ENCODE measurements at places on chromosomes 12 and 14.

GRCh38 chr12:94207849-94208621 lies 59.7 kb downstream of the PLXNC1 start:
- DNase-seq = peak; percentile 26

DNA sequence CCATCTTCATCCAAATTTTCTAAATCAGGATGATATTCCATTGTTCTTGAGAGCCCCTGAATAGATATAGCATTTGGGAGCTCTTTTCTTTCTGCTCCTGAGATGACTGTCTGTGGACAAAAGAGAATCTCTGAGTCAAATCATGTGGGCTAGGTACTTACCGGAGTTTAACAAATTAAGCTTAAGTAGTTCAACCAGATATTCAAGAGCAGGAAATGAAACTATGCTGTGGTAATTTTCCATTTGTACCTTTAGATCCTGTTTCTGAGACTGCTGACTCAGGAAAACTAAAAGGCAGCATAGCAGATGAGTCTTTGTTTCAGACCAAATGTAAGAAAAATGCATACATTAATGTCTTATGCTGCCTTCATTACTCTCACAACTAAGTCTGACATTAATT lies at the start of gene CLEC7A:
TSS of gene CLEC7A (minus strand) at position 158 of the 400 bp plus-strand sequence. CDS start at position 41, 117 bp downstream.
- DNase-seq = peak; percentile 4

DNA sequence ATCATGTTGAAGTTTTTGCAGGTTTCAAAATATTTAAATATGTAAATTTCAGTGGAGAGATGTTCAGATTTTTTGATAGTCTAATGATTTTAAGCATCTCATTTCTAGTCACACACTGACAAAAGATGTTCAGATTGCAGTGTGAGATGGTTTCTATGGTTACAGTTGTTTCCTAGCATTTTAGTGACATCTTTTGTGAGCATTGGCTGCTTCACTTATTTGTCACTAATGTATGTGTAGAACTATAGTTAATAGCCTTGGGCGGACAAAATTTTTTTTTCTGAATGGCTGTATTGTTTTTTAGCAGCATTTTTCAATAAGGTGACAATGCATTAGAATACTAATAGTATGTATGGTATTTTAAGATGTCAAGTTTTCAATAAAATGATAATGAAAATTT lies 315.6 kb upstream of the PRKD1 start:
- no peak for DNase-seq

DNA sequence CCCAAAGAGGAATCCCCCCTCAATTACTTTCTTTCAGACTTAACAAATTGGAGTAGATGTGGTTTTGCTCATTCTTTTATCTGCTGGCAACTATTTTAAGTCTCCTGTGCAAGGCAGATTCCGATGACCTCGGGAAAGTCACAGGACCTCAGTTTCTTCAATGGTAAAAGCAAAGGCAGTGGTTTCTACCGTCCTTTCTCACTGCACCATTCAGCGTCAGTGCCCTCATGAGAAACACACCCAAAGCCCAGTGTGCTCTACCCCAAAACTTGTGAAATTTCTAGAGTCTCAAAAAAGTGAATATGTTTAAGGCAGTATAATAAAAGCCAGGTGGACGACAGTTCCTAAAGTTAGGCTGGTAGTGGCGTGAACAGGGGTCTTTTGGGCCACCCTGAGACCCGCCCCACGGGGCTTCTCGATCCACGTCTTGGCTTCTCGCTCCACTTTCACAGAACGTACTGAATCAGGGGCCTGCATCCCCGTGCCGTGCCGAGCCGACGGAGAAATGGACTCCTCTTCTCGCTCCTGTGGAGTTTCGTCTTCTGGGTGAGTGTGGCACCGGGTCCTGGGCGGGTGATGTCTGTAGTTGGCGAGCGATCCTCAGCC lies 1.3 kb upstream of the ARHGAP5 start:
- no peak for DNase-seq

- no peak for DNase-seq
Measured at GRCh38 chr14:104169005-104169698, 30.8 kb downstream of the KIF26A start.

DNA sequence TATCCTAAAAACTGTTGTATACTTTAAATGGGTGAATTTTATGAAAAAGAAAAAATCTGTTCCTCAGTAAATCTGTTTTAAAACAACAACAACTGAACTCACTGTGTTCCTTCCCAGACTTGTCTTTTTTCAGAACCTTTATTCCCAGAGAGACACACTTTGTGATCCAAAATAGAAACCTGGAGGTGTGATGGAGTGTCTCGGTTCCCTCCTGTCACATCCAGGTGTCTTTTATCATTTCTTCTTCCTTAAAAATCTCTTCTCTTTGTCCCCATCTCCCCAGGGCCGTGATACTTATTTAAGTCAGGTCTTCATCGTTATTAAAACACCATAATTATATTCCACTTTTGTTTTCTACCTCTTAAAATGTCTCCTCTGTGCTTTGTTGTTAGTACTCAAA lies 76.2 kb upstream of the EVL start:
- no peak for DNase-seq

GRCh38 chr14:54348001-54348611 lies 48.7 kb upstream of the CDKN3 start:
- DNase-seq = peak; percentile 42

DNA sequence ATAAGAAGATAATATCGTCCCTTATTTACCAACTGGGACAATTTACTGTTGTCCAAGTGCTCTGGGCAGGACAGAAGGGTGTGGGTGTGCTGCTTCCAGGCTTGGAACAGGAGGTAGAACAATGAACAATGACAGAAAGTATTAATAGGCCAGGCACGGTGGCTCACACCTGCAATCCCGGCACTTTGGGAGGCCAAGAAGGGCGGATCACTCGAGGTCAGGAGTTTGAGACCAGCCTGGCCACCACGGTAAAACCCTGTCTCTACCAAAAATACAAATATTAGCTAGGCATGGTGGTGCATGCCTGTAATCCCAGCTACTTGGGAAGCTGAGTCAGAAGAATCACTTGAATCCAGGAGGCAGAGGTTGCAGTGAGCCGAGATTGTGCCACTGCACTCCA lies 2.5 kb downstream of the IFI27 start:
- DNase-seq = no peak

DNA sequence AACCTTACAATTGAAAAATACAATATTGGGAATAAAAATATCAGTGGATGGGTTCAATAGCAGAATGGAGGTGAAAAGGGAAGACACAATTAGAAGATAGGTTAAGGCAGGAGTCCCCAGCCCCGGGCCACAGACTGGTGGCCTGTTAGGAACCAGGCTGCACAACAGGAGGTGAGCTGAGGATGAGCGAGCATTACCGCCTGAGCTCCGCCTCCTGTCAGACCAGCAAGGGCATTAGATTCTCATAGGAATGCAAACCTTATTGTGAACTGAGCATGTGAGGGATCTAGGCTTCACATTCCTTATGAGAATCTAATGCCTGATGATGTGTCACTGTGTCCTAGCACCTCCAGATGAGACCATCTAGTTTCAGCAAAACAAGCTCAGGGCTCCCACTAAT lies 27.3 kb upstream of the ST8SIA1 start:
- DNase-seq = no peak

GRCh38 chr12:132075714-132076553 lies 68.2 kb downstream of the DDX51 start:
- no peak for DNase-seq

DNA sequence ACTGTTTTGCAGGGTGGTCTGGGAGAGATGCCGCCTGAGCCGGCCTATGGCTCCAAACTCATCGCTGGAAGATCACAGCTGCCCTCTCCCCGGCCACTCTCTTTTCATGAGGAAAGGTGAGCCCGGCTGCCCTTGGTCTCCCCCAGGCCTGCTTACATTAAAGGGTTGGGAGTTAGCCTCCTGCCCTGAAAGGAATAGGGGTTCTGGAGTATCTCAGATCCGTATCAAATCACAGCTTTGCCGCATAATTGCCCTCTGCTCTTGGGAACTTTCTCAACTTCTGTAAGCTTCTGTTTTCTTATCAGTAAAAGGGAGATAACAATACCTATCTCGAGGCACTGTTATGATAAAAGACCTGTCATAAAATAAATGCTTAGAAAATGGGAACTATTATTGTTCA lies 17.6 kb downstream of the PHLDA1 start:
- no peak for DNase-seq

DNA sequence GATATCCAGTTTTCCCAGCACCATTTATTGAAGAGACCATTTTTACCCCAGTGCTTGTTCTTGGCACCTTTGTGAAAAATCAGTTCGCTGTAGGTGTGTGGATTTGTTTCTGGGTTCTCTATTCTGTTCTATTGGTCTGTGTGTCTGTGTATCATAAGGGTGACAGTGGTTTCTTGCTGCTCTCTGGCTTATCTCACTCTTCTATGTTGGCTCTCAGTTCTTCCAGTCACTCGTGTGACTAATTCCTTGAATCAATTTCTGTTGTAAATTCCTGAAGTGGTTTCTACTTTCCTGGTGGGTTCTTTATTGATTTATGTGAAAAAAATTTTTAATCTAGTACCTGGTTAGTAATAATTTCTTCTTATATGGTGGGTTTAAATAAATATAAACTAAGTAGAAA lies 58.3 kb downstream of the OTOGL start:
- no peak for DNase-seq

DNA sequence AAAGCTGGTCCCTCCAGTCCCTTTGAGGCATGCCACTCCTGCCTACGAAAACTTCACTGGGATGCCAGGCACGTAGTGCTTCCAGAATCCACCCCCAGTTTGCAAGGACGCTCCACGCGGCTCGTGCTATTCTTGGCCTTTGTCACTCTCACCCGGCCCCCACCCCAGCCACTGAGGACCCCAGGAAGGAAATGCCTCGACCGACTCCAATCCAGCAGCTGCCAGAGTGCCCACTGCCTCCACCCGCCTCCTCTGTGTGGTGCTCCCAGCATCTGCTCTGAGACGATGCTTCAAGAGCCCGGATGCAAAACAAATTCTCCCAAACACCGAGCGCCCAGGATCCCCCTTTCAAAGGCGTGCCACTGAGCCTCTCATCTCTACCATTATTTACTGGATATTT lies 123.9 kb downstream of the RFLNA start:
- no peak for DNase-seq

DNA sequence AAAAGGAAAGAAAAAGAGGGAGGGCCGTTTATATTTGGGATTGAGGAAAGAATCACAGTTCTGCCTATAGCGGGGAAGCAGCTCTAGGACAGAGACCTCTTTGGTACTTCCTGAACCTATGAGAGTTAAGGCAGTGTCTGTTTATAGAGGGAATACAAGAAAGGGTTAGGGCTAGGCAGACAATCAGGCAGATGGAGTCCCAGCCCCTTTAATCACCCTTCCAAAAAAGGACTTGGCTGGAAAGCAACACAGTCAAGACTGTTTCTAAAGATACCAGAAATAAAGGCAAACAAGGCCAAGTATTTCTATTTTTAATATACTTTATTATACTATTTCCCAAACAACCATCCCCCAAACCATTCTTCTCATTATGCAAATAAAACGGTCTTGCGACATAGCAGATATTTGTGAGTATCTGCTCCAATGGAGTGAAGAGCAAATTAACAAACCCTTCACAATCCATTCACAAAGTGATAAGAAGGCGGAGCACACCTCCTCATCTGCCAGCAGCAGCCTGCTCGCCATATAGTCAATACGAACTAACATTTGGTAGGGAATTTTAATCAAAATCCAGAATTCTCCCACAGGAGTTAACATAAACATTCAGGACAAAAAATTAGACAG lies 697 bp upstream of the GRIP1 start:
- peak; percentile 38 for DNase-seq

DNA sequence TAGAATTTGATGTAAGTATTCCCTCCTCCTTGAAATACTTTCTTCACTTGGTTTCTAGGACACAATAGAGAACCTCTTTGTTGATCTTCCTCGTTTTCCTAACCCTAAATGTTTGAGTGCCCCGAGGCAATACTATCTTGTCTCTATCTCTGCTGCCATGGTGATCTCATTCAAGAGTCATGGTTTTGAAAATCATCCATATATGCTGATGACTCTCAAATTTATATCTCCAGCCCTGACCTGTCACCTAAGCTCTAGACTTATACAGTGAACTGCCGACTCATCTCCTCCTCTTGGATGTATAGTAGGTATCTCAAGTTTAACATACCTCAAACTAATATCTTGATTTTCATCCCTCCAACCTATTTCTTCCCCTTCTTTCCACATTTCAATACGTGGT lies 71.4 kb downstream of the RIC8B start:
- DNase-seq = no peak

- no peak for DNase-seq
Measured at GRCh38 chr12:116259800-116260577, 17.5 kb downstream of the MED13L start.

GRCh38 chr14:101595887-101596721 lies 34.8 kb downstream of the DIO3 start:
- DNase-seq = no peak

- peak; percentile 42 for DNase-seq
Measured at GRCh38 chr12:49109641-49110463, 795 bp downstream of the LMBR1L start.

DNA sequence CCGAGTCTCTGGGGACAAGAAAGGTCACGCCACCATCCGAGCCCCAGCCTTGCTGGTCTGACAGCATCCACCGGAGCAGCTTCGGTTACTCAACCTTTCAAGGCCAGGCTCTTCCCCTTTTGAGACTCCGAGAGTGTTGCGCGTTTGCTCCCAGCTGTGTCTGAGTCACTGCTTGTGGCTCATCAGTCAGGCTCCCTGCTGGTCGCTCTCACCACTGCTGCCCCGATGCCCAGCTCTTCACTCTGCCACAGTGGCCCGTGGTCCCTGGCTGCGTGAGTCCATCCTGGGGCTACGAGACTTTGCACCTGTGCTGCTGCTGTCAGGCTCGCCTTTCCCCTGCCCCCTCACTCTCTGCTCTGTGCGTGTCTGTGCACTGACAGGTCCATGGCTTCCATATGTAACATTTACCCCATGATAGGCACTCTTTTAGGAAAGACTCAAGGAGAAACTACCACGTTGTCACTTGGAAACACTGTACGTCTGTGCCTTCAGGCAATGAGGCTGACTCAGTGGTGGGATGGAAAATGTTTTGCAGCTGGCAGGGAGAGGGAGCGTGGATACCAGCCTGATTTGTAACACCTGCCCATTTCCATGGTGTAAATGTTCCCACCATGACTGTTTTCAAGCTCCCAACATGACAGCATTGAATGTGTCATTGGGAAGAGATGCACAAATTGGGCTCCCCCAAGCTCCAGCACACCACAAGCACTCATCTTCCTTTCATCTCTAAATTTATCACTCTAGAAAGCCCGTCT lies 350.7 kb downstream of the TMEM132D start:
- no peak for DNase-seq

DNA sequence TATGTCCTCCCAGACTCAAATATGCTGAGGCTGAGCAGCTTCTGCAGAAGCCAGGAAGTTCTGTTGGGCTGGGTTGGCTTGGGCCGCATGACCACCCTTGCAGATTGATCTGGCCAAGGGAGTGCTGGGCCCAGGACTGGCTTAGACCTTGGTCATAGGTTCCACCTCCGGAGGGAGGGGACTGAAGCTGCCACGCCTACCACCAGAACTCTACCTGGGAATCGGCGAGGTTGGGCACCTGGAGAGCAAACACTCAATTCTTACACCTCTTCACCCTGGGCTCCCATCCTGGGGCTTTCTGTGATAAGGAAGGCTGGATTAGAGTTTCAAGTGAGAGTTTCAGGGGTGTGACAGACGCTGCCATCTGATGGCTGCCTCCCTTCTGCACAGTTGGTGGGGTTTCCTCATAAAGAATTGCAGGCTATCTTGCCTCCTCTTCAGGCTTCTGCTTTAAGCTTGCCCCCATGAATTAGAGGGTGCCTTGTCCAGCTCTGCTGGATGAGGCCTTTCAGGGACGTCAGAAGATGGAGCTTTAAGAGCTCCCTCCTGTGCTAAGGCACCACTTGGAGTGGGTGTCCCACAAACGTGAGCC lies 5.8 kb downstream of the SLC24A4 start:
- no peak for DNase-seq

All from hindlimb muscle (tissue), 1 donor.